ENCODE measurements at places on chromosomes 4 and X.
A peak's percentile ranks its signal among the peaks of the same experiment; 100 is the strongest.

- H3K4me1 ChIP-seq, result peaks cover 3% of the 10 kb centered on the region
- H3K36me3 ChIP-seq, result no peaks in the 10 kb centered on the region
- DNase-seq, result no peak
- no peaks in the 10 kb centered on the region for H3K27me3 ChIP-seq
- H3K27ac ChIP-seq, result no peak overlapping the region
Measured at GRCh38 chr4:137083571-137084135, 448.6 kb downstream of the PCDH18 start.

- no peak for DNase-seq
- H3K4me1 ChIP-seq, result no peaks in the 10 kb centered on the region
- H3K27me3 ChIP-seq, result no peaks in the 10 kb centered on the region
- H3K27ac ChIP-seq, result no peak overlapping the region
- H3K36me3 ChIP-seq, result no peaks in the 10 kb centered on the region
Measured at GRCh38 chr4:163568843-163569242, 74.4 kb downstream of the TMA16 start.

- H3K4me1 ChIP-seq, result no peaks in the 10 kb centered on the region
- no peak overlapping the region for H3K4me3 ChIP-seq
- peaks cover 3% of the 10 kb centered on the region for H3K36me3 ChIP-seq
- no peaks in the 10 kb centered on the region for H3K27me3 ChIP-seq
Measured at GRCh38 chr4:139684351-139684750, 18.7 kb downstream of the MGST2 start.

GRCh38 chr4:34636623-34637022 is 1607.7 kb downstream of the ARAP2 start:
- no peak overlapping the region for H3K27ac ChIP-seq
- H3K4me1 ChIP-seq, result no peaks in the 10 kb centered on the region
- no peaks in the 10 kb centered on the region for H3K27me3 ChIP-seq
- H3K36me3 ChIP-seq, result no peaks in the 10 kb centered on the region

- no peaks in the 10 kb centered on the region for H3K27me3 ChIP-seq
- no peak overlapping the region for H3K4me3 ChIP-seq
- peak overlapping the region; percentile 66 for H3K27ac ChIP-seq
Measured at GRCh38 chr4:119039779-119040178, 95.9 kb upstream of the MYOZ2 start.

Data from SK-N-SH (cell line).